Hair follicle dermal papilla cell (primary cell): ENCODE measurements at places on chromosomes 7 and 10. TPM values are rescaled to one million over a fixed set of nuclear protein-coding genes. Genes with fewer than 3 reads are reported as not detected.

The PDSS1 gene
- total RNA-seq = 2.1 and 3.0 TPM in 2 replicates

The CALHM1 gene
- not detected in 2 replicates for total RNA-seq

The SLC18A2 gene
- not detected in 2 replicates for total RNA-seq

The AZGP1 gene
- total RNA-seq = 0.12 TPM in 1 of 2 replicates, not detected in the other

The ZNF804B gene
- not detected in 2 replicates for total RNA-seq

The FEZF1 gene
- total RNA-seq = not detected in 2 replicates

The SCIN gene
- 0.85 and 1.1 TPM in 2 replicates for total RNA-seq

The CDHR3 gene
- 34.1 and 45.3 TPM in 2 replicates for total RNA-seq

The ADAMTS14 gene
- 12.4 and 15.6 TPM in 2 replicates for total RNA-seq

The IQUB gene
- 0.61 and 0.65 TPM in 2 replicates for total RNA-seq

The GALNT17 gene
- 0.49 and 0.97 TPM in 2 replicates for total RNA-seq

The APBB1IP gene
- 5.2 and 8.0 TPM in 2 replicates for total RNA-seq

The HYAL4 gene
- not detected in 2 replicates for total RNA-seq

The GIMAP7 gene
- total RNA-seq = not detected in 2 replicates

The LRRC72 gene
- not detected in 2 replicates for total RNA-seq

The AKR1C4 gene
- not detected in 2 replicates for total RNA-seq

The SEMA3E gene
- 0.49 and 0.97 TPM in 2 replicates for total RNA-seq

The JMJD1C gene
- 127 and 139 TPM in 2 replicates for total RNA-seq

The CUL2 gene
- total RNA-seq = 22.5 and 29.7 TPM in 2 replicates

The WEE2 gene
- total RNA-seq = under 0.01 TPM in 1 of 2 replicates, not detected in the other

The IKZF5 gene
- 6.8 and 7.2 TPM in 2 replicates for total RNA-seq

The TRIM8 gene
- 101 and 104 TPM in 2 replicates for total RNA-seq

The CHAT gene
- total RNA-seq = not detected in 2 replicates

The FRMD4A gene
- 12.1 and 20.3 TPM in 2 replicates for total RNA-seq

The C10orf67 gene
- total RNA-seq = 0.12 and 0.16 TPM in 2 replicates

The DNAH11 gene
- 0.32 TPM in 1 of 2 replicates, not detected in the other for total RNA-seq

The NRCAM gene
- total RNA-seq = 2.7 and 3.4 TPM in 2 replicates

The SORCS1 gene
- not detected in 2 replicates for total RNA-seq

The CPA2 gene
- not detected in 2 replicates for total RNA-seq

The COL28A1 gene
- total RNA-seq = under 0.01 and 0.32 TPM in 2 replicates

The TLX1 gene
- not detected in 2 replicates for total RNA-seq

The WIPF3 gene
- not detected in 2 replicates for total RNA-seq

The ACBD7 gene
- total RNA-seq = 0.32 TPM in 1 of 2 replicates, not detected in the other

The IFIT2 gene
- 10.9 and 11.9 TPM in 2 replicates for total RNA-seq

The OPN1SW gene
- not detected in 2 replicates for total RNA-seq
